ENCODE measurements at places on chromosomes 1 and 21.

DNA sequence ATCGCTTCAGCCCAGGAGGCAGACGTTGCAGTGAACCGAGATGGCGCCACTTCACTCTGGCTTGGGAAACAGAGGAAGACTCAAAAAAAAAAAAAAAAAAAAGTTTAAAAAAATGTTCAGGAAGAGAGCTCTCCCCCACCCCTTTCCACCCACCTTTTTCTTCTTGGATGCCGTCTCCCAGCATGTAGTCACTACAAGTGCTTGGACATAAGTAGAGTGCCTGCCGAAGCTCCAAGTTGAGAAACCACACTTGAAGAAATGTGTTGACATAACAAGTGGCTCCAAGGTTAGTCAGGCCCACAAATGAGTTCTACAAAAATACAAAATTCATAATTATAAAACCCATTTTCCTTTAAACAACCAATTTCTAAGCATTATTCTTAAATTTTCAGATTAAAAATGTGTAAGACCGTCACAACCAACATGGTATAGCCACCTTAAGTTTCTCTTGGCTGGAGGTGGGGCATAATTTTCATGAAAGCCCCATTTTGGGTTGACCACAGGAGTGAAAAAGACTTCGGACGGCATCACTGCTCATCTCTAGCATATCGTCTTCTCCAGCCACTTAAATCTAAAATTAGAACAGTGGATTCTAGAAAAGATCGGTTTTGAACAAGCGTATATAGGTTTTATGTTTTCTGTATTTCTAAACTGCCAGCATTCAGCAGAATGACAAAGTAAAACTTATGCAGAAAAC, 26.4 kb downstream of the USP48 start:
- no peak for DNase-seq

DNA sequence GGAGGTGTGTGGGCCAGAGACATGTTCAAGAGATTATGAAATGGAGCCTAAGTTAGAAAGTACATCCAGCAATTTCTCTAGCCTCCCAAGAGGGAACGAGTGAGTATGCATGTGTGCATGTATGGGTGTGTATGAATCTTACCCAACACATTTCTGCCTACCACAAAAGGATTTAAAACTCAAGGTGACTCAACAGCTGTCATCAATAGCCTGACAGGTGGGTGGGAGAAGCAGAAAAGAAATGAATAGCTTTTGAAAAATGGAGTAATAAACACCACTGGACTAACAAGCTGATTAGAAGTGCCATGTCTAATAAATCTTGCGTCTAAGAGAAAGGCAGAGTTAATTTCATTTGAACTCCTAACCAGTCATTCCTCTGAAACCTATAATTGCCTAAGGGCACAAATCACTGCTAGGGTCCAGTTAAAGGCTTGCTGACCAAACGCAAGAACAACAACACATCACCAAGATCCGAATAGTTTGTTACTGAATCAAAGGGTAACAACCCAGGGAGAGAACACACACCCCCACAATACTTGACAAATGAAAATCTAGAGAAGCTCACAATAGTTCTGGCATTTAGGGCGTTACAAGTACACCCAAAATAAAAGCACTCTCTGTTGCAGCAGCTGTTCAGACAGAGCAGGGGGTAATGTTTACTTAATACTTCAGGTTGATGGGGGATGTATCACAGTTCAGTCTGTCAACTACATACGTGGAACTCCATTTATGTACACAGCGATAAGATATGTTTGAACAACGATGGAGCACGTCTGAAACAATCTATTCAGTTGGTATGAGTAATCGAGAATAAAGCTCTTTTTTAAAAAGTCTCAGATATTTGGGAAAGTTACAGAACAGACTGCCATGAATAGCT, 1.4 kb downstream of the KIAA0319L start:
- no peak for DNase-seq

- DNase-seq: no peak
These were observed 40.3 kb downstream of the PCSK9 start for GRCh38 chr1:55079651-55080050.

- no peak for DNase-seq
These were observed 93.0 kb upstream of the DUSP10 start for GRCh38 chr1:221834698-221835513.

DNA sequence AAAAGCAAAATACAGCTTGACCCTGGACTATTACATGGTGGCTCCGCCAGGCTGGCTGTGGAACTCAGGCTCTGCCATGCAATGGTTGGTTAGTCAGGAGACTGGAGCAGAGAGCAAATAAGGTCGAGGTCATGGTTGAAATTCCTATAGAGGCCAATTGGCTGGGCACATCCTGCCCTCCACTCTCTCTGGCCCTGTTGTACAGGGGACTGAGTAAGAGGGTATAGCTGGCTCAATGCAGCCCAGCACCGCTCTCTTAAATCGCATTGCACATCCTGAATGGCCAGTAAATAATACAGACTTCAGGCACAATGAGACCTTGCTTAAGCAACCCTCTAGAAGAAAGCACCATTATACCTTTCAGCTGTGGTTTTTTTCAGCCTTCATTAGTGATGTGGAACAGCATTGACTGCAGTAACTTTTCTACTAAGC, 59.3 kb upstream of the PPP2R5A start:
- DNase-seq: no peak

Measured in CD4-positive, alpha-beta memory T cell (primary cell).